Stimulated activated CD4-positive, alpha-beta T cell treated with anti-CD3 and anti-CD28 coated beads, Interleukin-1b, Interleukin-23, amount 100 ng/mL, for 1 hour (primary cell): ENCODE measurements at places on chromosomes 11 and 22.

DNA sequence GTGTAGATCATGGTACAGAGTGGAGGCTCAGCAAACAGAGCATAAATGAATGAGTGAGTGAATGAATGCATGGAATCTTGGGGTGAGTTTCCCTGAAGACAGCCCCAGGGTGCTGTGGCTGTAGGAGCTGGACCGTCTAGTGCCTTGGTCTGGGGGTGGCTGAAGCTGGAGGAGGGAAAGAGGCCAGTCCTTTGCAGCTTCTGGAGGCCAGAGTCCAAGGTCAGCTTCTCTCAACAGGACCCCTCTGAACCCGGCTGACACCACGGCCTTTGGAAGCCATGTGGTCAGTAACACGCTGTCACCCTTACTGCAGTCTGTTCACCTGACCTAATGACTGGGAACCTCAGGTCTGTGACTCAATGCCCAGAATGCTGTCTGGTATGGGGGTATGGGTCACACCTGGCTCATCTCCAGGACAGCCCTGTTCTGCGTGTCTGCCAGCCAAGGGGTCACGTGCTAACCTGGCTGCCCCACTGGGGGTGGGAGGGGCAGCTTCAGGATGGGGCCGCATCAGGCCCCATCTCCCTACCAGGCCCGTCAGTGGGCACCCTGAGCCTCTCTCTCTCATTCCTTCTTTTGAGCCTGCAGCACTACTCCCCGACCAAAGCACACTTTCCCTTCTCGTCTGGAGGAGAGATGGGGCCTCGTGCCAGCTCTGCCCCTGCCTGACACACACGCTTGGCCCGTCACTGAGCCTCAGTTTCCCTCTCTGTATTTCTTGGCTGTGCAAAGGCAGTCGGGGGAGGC lies 24.1 kb upstream of the CHKA start:
- no peak for DNase-seq

DNA sequence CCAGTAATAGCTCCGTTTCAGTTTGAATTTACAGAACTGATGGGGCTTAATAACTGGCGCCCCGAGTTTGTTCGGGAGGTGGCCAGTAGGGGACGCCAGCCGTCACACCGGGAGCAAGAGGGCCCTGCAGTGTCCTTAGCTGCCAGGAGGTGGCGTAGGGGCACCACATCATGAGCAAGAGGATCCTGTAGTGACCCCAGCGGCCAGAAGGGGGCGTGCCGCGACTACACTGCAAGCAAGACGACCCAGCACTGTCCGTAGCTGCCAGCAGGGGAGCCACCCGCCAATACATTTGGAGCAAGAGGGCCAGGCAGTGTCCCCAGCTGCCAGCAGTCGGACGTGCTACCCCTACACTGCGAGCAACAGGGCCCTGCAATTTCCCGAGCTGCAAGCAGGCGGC lies 663.7 kb upstream of the B3GAT1 start:
- DNase-seq = no peak

DNA sequence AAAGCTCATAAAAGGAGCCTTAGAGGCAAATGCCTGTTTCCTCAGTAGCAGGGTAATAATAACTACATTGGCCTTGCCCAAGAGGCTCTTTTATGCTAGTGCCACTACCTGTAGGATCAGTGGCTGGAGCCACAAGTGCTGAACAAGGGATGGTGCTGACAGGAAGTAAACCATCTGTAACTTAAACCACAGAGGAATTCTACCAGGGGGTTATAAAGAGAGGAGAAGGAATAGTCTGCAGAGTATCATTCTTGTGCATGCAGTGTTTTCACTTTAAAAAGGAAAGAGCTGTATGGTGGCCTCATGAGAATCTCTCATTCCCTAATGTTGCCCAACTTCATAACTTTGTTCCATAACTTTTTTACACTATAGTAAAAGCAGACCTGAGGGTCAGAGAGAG lies 168.1 kb downstream of the DBX1 start:
- DNase-seq = no peak

- DNase-seq = no peak
These were observed 88.3 kb downstream of the FBXO7 start for GRCh38 chr22:32562916-32563315.

DNA sequence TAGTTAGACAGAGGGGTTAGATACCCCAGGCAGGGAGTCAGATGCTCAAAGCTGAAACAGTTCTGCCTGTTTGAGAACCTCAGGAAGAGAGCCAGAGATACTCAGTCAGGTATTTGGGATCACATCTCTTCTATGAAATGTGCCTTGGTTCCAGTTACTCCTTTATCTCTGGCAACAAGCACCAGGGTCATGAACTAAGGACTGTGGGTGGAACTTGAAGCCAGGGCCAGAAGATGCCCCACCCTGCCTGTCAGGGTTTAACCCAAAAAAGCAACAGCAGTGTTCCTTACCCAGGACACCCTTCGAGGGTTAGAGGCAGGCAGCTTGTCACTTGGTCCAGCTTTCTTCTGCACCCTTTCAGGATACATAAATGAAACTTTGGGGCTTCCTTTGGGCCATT lies 15.0 kb upstream of the WT1 start:
- no peak for DNase-seq

DNA sequence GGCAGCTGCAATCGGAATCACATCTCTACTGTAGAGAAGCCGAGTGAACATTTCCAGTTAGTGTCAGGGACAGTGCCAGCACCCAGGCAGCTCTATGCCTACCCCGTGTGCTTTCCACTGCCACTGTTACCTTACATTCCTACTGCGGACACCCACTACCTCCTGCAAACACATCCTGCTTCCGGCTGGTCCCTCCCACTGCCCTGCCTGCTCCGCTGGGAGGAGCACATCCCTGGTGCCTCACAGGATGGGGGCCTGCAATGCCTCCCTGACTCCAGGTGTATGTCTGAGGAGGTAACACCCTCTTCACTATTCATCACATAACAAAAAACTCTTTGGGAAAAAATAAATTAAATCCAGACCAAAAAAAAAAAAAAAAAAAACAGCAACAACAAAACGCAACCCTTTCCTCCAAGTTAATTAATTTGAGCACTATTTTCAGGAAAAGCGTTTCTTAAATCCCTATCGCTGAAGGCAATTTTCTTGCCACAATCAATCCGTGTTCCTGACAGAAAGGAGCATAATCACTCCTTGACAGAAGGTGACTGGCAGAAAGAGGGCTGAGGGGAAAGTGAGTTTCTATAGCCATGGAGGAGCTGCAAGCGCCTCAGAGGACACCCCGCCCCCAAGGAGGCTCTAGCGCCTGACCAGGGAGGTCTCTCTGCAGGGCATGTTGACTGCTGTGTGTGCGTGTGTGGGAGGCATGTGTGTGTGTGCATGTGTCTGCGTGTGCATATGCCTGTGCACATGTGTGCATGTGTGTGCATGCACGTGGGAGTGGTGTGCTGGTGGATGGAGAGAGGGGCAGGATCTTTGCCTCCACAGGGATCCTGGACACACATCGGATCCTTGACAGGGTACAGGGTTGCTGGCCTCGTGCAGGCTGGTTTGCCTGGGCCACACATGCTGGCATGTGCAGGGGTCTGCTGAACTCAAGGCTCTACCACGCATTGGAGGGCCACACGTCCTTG lies 134.8 kb upstream of the NTM start:
- DNase-seq = no peak

DNA sequence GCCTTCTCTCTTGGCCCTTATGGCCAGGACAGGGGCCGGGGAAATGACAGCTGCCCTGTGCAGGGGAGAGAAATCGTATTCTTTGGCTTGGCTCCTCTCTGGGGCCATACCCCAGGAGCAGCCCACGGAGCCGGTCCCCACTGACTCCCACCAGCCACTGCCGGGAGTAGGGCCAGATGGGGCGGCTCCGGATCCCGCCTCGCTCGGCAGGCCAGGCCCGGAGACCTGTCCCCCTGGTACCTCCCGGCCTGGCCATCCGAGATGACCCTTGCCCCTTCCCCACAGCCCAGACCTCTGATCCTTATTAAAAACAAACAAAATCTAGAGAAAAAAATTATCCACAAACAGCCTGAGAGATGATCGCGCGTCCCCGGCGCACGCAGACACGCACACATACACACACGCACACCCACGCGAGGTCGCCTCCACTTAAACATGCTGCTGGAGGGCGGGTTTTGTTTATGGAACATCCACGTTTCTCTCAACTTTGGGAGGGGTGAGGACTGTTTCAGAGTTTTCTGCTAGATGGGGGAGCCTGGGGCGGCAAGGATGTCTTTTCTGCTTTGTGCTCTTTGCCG lies 59.1 kb downstream of the IGLL1 start:
- no peak for DNase-seq

DNA sequence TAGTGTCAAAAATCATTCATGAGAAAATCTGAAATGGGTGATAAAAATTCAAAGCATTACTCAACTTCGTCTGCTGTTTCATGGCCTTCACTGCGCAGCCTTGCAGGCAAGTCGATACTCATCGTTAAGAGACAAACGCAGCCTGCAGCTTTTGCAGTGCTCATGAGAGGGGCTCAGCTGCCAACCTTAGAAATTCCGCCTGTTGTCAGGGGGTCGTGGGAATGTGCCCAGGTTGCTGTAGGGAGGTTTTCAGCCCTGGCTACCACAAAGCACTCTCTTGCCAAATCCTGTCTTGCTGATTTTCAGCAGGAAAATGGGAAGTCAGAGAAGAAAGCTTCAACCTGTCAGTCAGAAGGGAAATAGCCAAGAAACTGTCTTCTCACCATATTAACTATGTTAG lies 25.4 kb upstream of the GRAMD1B start:
- no peak for DNase-seq

DNA sequence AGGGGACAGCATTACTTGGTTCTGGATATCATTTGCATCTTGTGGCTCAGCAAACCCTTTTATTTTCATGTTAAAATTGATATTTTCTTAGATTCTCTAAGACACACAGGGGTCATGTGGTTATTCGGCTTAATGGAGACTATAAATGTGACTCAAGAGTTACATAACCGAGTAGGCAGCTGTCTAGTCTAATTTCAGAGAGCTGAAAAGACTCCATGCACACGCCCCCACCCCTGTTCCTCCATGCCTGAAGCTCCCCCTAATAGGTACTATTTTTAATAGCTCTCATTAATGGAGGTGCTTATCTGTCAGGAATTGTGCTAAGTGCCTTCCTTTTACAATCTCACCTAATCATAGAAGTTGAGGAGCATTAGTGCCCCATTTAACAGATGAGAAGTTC lies 189.2 kb upstream of the ARHGAP20 start:
- no peak for DNase-seq

DNA sequence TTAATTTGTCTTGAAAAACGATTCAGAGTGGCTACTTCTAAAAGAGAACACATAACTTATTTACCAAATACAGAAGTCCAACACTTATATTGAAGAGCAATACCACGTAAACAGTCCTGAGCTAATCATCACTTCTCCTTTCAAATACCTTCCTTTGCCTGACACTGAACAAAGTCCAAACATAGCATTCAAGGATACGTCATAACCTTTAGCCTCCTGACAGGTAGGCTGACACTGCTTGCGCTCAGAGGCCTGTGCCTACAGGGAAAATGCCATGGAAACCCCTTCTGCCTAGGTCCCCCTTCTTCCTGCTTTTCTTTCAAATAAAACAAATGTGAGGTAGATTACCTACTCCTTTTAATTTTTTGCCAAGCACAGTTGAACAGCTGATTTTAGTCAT lies 510.0 kb downstream of the INSC start:
- no peak for DNase-seq

GRCh38 chr11:103648054-103648453 lies 388.4 kb upstream of the DDI1 start:
- no peak for DNase-seq
